T-helper 17 cell (primary cell): ENCODE measurements at places on chromosomes 2 and 18. TPM values are rescaled to one million over a fixed set of nuclear protein-coding genes. Genes with fewer than 3 reads are reported as not detected.

- DNase-seq: no peak
Observed at GRCh38 chr2:20989404-20989803, 54.5 kb downstream of the APOB start.

- DNase-seq: no peak
Observed at GRCh38 chr2:159454185-159454584, 162.2 kb downstream of the BAZ2B start.

- no peak for DNase-seq
Observed at GRCh38 chr18:66695281-66695680, 91.4 kb upstream of the CDH19 start.

GRCh38 chr2:20225294-20226151 lies 593 bp upstream of the SDC1 start:
- DNase-seq: no peak

GRCh38 chr2:206805887-206806607 lies 40.6 kb downstream of the FASTKD2 start:
- DNase-seq: no peak

The TUBB6 gene
- 1.5 TPM for total RNA-seq

- no peak for DNase-seq
Observed at GRCh38 chr2:73256618-73256922, 22.5 kb downstream of the CCT7 start.

The CXCR1 gene
- not detected for total RNA-seq

DNA sequence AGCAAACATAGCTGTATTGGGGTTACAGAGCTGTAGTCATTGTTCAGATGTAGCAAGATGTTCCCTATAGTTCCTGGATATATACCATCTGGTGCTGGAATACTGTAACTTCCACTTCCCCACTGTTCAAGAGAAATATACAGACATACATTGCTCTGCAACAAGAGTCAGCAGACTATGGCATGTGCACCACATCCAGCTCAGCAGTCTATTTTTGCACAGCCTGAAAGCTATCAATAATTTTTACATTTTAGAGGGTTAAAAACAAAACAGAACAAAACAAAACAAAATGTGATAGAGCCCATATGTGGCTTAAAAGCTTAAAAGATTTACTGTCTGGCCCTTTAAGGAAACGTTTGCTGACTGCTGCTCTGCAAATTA lies 31.8 kb upstream of the VIT start:
- DNase-seq: no peak

DNA sequence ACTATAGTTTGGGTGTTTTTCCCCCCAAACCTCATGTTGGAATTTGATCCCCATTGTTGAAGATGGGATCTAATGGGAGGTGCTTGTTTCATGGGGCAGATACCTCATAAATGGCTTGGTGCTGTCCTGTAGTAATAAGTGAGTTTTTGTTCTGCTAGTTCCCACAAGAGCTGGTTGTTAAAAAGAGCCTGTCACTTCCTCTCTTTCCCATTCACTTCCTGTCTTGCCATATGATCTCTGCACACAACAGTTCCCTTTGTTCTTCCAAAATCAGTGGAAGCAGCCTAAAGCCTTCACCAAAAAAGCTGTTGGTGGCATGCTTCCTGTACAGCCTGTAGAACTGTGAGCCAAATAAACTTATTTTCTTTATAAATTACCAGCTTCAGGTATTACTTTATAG lies 768.2 kb upstream of the VRK2 start:
- DNase-seq: no peak

The SLC9A4 gene
- total RNA-seq: 0.18 TPM

DNA sequence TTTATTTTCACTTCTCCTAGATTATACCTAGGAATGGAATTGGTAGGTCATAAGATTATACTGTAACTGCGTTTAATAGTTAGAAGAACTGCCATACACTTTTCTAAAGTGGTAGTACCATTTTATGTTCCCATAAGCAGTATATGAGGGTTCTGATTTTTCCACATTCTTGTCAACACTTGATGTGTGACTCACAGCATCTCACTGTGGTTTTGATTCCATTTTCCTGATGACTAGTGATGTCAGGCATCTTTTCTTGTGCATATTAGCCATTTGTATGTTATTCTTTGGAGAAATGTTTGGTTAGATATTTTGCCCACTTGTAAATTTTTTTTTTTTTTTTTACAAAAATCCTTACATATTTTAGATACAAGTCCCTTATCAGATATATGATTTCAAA lies 2.3 kb downstream of the DCAF17 start:
- no peak for DNase-seq

DNA sequence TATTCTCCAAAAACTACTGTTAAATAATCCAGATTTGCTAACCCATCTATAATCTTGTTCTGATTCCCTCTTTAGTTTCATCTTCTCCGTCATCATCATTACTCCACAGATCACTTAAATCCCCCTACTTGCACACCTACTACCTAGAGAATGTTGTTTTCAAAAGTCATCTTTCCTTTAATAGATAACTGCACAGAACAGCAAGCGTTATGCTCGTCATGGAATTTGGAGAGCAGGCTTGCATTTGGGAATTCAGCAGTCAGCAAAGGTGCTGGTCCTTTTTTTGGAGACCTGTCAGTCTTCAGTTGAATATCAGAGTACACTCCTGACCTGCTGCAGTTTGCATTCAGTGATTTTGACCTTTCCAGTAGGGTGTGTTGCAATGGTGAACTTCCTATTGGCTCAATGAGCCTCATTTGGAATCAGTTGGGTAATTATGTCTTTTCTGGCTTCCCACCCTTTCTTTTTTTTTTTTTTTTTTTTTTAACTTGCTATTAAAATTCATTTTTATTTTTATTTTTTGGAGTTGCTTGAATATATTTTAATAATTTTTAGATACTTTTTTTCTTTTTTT lies 110.6 kb downstream of the HNRNPLL start:
- no peak for DNase-seq

DNA sequence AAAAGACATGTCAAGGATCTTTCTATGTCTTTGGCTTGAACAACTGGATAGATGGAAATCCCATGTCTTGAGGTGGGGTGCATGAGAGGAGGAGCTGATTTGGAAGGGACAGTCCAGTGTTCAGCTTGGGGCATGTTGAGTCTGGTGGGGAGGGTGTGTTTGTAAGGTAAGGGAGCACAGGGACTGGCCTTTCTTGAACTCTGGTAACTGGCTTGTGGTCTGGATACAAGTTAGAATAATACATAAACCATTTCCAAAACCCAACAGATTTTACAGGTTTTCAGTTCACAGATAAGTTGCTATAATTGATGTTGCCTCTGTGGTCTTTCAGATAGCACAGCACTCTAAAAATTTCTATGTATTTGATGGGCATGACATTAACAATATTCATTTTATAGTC lies 24.2 kb downstream of the RHBDD1 start:
- DNase-seq: no peak

- no peak for DNase-seq
Observed at GRCh38 chr2:125593036-125593435, 1062.9 kb upstream of the GYPC start.

DNA sequence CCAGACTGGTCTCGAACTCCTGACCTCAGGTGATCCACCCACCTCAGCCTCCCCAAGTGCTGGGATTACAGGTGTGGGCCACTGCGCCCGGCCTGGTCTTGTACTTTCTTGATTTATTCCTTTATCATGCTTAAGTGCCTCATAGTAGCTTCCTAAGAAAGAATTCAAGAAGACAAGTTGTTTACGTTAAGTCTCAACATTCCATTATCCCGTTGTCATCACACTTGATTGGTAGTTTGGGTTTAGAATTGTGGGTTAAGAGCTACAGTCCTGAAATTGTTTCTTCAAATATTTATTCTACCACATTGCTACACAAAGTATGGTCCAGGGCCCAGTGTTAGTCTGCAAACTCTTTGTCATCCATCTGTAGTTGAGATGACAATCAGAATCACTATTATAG lies 194.0 kb downstream of the VWC2L start:
- DNase-seq: no peak

DNA sequence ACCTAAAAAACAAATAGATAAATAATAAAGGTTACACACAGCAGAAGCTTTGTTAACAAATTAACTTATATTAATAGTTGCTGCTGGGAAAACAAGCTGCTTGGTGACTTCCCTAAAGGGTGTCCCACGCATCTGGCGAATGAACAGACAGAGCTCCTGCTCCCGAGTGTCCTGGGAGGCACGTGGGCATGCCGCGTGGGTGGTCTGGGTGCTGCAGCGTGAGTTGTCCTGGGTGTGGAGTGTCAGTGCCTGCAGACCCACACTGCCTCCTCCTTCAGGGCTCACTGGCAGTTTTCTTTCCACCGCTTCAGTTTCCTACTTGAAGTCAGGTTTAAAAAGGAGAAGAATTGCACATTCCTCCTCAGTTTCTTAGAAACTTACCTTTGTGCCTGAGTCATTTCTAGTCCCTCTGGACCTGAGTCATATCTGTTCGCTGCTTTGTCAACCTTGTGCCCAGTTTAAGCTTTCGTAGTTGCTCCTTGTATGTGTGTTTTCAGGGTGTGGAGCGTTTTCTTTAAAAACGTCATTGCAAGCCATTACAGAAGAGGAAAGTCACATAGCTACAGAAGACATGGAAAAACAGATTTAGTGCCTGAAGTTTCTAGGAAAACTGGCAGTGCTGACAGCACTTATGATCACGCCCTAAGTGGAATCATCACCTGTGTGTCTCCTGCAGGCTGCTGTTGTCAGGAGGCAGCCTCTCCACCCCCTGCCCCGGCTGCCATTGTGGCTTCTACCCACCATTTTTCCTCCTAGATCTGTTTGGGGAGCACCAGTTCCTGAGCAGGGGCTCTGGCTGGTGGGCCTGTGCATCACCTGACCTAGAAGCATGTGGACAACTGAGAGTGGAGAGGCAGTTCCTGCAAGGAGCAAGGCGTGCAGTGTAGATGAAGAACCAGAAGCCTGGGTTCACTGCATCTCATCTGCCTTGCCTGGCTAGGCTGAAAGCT lies 24.5 kb downstream of the IMPA2 start:
- no peak for DNase-seq

GRCh38 chr18:8151181-8151580 lies 458.1 kb upstream of the RAB12 start:
- DNase-seq: no peak

The SLC35F6 gene
- total RNA-seq: 14.9 TPM

GRCh38 chr2:97928591-97928990 lies 67.2 kb downstream of the TMEM131 start:
- DNase-seq: no peak

DNA sequence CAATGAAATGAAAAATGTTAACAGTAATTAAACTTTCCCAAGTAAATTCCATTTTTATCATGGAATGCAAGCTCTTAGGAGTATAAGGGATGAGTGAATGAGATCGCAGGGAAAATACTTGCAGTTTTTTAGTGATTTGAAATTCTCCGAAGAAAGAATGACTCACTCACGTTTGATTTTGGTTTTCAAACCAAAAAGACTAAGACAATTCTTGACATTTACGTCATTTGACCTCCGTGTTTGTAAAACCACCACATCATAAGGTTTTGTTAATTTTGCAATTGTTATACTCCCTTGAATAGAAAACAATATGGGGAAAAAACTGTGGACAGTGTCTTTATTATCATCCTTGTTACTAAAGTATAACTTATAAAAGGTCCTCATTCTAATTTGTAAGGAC lies 29.4 kb downstream of the COL4A4 start:
- DNase-seq: no peak

The RGPD3 gene
- 0.21 TPM for total RNA-seq

DNA sequence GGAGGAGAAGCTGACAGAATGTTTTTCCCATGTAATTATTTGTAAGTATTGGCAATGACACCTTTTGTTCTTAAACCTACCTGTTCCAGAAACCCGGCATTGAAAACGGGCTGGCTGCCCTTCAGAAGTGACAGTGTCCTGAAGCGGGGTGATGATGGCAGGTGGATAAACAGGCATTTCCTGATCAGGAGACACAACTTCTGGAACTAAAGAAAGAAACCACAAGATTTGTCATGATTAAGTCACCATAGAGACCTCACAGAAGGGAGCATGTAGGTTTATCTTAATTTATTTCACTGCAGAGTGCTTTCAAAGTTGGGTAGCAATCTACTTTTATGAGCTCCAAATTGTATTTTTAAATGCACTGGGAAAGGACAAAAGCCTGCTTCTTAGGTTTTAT lies 43.1 kb downstream of the TTN start:
- no peak for DNase-seq

The FLACC1 gene
- total RNA-seq: 4.5 TPM

DNA sequence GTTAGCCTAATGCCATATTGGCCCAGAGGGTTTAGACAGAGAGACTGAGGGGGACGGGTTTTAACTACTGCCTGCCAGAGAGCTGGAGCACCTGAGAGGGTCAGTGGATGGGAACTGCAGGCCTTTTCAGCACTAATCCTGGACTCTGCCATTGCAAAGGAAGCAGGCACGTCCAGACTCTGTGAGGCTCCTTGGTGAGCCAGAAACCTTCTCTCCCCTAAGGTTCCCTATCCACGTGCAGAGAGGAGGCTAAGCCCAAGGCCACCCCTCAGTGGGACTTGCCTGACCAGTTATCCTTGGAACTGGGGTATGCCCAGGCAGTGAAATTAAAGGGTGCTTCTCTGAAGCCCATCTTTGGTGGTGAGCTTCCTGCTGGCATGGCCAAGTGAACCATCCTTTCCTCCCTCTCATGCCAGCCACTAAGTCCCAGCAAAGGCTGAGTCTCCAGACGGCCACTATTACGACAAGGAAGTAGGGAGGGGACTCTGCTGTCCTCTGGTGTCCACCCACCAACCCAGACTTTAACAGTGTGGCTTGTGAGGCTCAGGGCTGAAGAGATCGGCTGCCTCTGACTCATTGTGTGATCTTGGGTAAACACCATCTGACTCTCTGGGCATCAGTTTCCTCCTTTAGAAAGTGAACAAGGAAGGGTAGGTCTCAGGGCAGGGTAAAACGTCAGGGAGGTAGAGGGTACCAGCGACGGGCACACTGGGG lies 3.9 kb upstream of the MLPH start:
- no peak for DNase-seq

DNA sequence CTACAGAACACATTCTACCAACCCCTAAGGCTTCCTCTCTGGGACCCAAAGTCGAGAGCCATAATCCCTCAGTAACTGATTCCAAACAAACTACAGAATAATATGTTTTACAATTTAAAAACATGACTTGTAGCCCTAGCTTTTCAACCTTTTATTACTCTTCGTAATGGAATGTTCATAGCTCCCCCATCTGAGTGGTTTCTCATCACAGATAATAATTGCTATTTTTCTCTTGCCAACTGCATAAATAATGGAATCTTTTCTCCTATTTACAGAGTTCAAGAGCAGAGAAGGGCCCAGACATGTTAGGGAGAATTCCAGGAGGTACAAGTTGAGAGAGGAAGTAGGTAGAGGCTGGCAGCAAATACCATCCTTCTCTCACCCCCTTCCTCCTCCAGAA lies 59.9 kb upstream of the CERS6 start:
- no peak for DNase-seq

DNA sequence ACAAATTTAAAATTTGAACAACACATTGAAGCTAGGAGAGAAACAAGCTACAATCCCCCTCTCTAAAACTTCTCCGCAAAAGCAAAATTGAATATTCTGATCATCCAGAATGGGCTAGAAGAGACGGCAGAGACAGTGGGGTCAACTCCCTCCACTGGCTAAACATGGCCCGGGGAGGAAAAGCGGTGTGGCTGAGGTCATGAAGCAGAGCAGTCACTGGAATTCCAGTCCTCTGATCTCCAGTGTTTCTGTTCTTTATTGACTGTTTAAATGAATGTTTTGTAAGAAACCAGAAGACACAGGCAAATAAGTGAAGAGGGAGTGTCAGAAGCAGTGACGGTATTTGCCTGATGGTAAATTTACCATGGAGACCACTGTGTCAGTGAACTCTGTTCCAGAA lies 116.2 kb downstream of the GAREM1 start:
- no peak for DNase-seq

GRCh38 chr2:127771756-127772155 lies 39.2 kb downstream of the WDR33 start:
- no peak for DNase-seq

- DNase-seq: no peak
Observed at GRCh38 chr2:31138037-31138962, at the start of gene GALNT14. TSS of gene GALNT14 (minus strand) at chr2:31138440. CDS start at chr2:31138086, 354 bp downstream.
